ENCODE measurements at places on chromosomes 4 and X.
A peak's percentile ranks its signal among the peaks of the same experiment; 100 is the strongest.

DNA sequence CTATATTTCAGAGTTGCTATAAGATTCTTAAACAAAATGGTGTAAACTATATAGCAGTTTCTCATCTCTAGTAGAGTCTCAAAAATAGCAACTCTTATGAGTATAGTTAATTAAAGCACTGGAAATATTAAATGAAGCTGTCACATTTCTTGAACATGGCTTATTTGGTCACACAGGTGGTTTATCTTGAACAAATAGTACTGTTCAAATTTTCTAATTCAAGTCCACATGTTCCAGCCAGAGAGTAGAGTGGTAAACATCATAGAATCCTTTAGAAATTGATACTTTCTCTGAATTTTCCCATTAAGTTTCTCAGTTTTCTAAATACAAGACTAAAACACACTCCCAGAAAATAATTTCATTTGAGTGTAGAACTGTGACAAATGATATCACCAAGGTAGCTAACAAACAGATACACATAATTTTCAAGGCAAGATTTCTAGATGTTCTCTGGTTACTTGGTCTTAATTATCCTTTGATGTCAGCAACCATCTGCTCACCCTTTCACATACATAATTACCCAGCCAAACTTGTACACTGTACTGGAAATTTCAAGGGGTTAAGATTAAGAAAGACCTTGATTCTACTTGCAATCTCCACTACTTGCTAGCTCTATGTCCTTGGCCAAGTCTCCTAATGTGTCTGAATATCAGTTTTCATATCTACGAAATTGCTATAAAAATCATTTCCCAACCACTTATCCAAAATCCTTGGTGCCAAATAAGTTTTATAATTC, 24.3 kb upstream of the PAK3 start:
- DNase-seq = no peak

DNA sequence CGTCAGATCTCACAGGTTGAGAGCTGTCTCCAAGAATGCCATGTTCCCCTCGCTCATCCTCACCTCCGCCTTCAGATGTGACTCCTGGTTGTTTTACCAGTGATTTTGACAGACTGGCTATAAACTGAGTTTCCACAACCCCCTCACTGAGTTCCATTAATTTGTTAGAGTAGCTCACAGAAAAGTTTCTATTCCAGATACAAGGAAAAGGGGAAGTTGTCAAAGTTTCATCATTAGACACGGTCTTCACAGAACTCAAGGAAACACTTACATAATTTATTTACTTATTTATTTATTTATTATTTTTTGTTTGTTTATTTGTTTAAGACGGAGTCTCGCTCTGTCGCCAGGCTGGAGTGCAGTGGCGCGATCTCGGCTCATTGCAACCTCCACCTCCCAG, 55.7 kb upstream of the IQSEC2 start:
- DNase-seq = no peak

GRCh38 chr4:176277162-176277904, 8.3 kb upstream of the ASB5 start:
- DNase-seq = peak; percentile 4

GRCh38 chrX:87702795-87703194, 185.2 kb downstream of the KLHL4 start:
- DNase-seq = no peak

- DNase-seq = no peak
These were observed 65.6 kb downstream of the SYNPO2 start for GRCh38 chr4:118954246-118954645.

GRCh38 chr4:147163311-147163710, 217.6 kb upstream of the TTC29 start:
- DNase-seq = no peak

DNA sequence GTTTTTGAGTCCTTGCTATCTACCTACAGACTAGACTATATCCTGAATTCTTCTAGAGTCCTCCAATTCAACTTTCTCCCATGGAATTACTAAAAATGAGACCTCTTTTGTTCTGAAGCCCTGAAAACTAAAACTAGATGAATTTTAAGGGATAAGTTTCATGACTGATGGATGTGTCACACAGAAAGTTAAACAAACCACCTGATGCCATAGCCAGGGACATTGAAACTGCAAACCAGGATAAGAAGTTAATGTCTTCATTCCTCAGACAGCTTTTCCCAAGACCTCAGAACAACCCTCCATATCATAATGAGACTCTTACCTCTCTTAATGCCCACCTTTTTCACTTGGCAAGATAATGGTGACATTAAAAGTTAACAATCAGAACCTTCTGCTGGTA, 81.5 kb upstream of the PTPN13 start:
- DNase-seq = no peak

- DNase-seq = no peak
These were observed 122.6 kb upstream of the VCX3B start for GRCh38 chrX:8341814-8342590.

DNA sequence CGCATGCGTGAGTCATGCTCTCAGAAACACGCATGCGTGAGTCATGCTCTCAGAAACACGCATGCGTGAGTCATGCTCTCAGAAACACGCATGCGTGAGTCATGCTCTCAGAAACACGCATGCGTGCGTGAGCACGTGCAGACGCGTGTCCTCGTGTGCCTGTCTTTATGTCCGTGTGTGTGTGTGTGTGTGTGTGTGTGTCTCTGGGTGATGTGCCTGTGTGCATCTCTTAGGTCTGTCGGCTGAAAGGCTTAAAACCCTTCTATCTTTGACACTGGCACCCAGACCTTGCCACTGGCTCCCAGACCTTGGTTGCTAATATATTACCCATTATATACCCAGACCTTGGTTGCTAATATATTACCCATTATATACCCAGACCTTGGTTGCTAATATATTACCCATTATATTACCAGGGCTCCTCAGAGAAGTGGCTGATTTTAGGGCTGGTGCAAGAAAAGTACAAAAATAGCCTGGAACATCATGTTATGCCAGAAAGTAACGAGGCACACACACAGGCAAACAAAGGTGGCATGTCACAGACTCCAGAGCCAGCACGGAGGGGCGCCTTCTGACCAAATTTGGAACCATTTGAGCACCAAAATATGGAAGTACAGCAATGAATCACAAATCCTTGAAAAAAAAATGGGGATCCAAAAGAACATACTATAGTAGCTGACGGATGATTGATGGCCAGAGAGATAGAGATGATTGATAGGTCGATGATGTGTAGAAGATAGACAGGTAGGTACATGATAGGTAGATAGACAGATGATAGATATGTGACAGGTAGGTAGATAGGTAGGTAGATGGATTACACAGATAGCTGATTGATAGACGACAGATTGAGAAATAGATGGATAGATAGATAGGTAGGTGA, 19.2 kb upstream of the ADRA2C start:
- no peak for DNase-seq

DNA sequence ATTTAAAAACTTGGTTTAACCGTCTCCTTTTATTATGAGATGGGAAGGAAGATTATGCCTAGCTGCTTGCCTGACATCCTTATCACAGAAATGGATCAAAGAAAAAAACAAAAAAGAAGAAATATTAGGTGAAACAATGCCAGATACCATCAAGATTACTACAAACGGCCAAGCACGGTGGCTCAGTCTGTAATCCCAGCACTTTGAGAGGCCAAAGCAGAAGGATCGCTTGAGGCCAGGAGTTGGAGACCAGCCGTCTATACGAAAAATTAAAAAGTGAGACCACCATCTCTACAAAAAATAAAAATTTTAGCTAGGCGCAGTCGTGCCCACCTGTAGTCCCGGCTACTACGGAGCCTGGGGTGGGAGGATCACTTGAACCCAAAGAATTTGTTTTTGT, 2.3 kb downstream of the FRYL start:
- DNase-seq = no peak

GRCh38 chr4:104032896-104033295, 313.1 kb upstream of the TACR3 start:
- DNase-seq = no peak

DNA sequence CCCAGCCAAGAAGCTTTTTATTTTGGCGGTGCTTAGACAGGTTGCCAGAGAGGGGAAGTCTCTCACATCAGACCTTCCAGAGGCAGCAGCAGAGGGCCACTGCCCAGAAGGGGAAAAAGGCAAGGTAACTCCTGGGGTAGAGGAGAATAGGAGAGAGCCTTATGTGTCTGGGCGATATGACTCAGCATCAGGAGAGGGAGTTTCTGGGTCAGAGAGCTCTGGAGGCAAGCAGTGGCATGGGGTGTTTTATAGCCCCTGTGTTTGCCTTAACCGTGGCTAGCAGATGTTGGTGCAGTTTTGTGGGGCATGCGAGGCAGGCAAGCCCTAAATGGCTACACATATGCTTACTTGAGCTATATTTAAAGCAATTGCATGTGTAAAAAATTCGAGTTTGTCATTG, 8.3 kb upstream of the ZXDB start:
- DNase-seq = no peak

DNA sequence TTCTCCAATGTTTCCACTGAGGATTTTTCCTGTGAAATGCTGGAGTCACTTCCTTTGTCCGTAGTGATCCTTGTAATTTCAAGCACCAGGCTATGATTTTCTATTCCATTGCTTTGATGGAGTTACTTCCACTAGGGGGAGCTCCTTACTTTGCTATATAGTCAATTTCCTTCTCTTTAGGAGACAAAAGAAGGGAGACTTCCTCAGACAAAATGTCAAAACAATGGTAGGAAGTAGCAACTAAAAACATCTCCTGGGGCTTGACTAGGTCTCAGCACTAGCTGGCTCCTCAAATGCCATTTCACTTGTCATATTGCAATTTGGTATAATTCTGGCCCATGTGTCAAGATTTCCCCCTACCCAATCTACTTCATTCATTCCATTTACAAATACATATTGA, 24.1 kb downstream of the ZCCHC12 start:
- no peak for DNase-seq

GRCh38 chr4:15322006-15322405, 105.8 kb upstream of the C1QTNF7 start:
- DNase-seq = no peak

DNA sequence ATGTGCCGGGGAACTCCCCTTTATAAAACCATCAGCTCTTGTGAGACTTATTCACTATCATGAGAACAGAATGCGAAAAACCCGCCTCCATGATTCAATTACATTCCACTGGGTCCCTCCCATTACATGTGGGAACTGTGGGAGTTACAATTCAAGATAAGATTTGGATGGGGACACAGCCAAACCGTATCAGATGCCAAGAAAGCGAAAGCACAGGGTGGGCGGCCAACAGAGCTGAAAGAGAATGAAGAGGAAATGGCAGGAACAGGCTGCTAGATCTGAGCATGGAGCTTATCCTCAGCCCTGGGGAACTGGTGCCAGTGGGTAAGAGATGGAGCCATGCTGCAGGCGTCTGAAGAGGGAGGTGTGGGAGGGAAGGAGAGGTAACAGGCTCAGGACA, 117.7 kb upstream of the PNPLA4 start:
- DNase-seq = no peak

- DNase-seq = no peak
These were observed 323.2 kb upstream of the PCDH7 start for GRCh38 chr4:30396772-30397475.

DNA sequence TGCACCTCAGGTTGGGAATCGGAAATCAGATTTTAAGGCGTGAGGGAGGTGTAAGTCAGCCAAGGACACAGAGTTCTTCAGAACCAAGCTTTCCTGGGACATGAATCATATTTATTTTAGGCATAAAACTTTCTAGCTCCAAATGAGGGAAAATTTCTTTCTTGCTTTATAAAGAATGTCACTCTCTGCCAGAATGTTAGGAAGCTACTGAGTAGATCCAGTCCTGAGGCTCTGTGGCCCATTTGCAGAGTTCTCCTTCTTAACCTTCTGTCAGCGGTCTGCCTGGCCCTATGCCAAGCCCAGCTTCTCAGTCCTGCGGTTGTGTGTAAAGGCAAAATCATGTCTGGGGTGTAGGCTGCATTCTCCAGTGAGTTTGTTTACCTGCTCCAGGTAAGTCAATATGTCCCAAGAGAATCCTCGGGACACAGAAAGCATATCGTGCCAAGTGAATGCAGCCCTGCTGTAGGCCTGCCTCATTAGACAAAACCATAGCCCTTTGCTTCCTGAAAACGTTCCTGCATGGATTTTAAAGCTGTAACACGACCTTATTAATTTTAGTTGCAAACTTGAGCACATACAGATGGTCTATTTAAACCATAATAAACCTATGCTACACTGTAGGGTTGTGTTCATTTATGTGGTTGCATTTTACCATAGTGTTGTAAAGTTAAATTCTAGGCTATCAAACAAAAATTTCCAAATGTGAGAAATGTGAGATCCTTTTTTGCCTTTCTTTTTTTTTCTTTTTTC, 29.2 kb upstream of the CCNI start:
- DNase-seq = no peak

- DNase-seq = no peak
These were observed 45.7 kb downstream of the GPAT3 start for GRCh38 chr4:83581411-83582288.

DNA sequence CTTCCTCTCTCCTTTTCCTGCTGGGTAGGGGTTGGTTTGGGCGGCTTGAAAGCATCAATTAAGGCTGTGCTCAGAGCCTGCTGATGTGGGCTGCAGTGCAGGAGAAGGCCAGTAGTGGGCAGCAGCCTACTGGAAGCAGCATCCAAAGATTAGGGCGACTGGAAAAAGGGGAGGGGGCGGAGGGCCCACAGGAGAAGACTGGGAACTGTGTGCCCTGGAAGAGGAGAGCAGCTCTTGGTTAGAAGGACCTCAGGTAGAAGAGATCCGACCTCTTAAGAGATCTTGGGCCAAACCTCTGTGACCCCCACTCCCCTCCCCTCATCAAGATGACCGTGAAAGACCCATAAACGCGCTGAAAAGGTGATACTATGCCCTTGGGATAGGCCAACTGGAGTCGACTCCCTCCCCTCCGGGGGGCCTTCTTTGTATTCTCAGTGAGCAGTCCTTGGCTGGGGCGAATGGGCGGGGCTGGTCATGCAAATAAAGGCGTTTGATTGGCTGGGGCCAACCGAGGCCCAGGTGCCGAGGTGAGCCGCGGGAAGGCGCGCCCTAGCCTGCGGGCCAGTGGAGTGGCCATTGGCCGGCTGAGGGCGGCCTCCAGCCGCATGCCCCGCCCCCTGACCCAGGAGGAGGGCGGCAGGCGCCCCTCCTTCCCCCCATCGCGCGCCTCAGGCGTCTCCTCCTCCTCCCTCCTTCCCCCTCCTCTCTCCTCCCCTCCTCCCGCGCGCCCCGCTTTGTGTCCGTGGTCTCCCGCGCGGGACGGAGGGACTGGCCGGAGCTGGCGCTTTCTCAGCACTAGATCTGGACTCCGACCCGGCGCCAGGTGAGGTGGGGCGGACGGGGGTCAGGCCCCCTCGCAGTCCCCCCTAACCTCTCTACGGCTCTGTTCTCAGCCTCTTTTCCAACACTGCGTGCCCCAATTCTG, 10.1 kb downstream of the DLG3 start:
- peak; percentile 85 for DNase-seq

DNA sequence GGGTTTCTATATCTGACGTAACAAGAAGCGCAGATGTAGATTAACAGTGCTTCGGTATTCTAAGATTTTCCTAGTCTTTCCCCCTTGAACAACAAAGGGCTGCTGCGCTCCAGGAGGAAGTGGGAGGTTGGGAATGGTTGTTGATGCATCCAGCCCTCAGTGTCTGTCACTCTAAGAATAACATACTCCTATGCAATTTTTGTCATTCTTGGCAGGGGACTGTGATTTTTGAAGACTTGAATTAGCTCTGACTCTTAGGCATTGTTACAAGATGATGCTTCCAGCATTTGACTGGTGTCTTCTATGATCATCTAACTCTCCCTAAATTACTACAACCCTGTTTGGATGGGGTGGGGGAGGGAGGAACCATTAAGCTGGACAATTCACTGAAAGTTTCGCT, 394.2 kb downstream of the ARHGAP24 start:
- DNase-seq = no peak

GRCh38 chr4:187827631-187828030, 167.9 kb upstream of the ZFP42 start:
- no peak for DNase-seq

GRCh38 chrX:53318766-53319353, 37.5 kb upstream of the IQSEC2 start:
- no peak for DNase-seq

GRCh38 chrX:120468071-120468470, 1.0 kb downstream of the LAMP2 start:
- DNase-seq = no peak
